Astrocyte of the hippocampus (primary cell): ENCODE measurements at places on chromosomes 6 and 20.

- no peak for DNase-seq
Observed at GRCh38 chr6:155442562-155442961, 13.1 kb downstream of the NOX3 start.

DNA sequence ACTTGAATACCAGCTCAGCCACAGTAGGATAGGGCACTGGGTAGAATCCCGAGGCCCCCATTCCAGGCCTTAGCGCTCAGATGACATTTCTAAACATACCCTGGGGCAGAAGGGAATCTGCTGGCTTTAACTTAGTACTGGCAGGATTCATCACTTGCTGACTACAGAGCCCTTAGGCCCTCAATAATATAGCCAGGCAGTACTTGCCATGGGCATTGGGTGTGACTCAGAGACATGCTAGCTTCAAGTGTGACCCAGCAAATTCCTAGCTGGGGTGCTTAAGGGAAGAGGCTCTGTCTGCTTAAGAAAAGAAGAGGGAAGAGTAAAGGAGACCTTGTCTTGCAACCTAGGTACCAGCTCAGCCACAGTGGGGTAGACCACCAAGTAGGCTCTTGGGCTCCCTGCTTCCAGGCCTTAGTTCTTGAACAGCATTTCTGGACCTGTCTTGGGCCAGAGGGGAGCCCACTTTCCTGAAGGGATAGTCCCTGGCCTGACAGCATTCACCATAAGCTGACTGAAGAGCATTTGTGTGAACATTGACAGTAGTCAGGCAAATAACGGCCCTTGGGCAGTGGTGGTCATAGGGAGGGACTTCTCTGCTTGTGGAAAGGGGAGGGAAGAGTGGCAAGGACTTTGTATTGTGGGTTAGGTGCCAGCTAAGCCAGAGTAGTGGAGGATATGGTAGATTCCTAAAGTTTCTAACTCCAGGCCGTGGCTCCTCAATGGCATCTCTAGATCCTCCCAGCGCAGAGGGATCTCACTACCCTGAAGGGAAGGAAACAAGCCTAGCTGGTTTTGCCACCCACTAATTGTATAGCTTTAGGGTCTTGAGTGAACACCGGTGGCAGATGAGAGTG is 48.5 kb upstream of the HACE1 start:
- no peak for DNase-seq

GRCh38 chr6:2523061-2523460 is 227.7 kb downstream of the MYLK4 start:
- no peak for DNase-seq

DNA sequence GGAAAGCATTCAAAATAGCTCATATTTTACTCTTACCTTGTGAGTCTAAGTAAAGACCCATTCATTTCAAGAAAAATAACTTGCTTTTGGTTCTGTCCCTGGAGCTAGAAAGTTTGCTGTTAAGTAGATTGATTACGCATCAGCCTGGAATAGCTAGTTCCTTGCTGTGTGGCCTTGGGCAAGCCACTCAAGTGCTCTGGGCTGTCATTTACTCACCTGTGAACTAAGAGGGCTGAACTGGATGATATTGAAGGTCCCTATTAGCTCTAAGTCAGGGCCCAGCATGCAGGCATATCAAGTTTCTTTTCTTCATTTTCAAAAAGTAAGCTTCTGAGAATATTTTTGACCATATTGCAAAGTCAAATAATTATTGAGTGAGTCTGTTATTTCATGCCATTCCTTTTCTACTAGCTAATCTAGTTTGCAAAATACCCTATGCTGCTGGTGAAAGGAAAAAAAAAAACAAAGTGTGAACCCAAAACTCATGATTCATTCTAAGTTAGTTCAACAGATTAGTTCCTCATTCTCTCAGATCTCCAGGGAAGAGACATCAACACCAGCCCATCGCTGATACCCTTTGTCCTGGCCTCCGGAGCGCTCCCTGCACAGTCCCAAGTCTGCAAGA is 106.5 kb upstream of the GMDS start:
- DNase-seq: peak; percentile 40

DNA sequence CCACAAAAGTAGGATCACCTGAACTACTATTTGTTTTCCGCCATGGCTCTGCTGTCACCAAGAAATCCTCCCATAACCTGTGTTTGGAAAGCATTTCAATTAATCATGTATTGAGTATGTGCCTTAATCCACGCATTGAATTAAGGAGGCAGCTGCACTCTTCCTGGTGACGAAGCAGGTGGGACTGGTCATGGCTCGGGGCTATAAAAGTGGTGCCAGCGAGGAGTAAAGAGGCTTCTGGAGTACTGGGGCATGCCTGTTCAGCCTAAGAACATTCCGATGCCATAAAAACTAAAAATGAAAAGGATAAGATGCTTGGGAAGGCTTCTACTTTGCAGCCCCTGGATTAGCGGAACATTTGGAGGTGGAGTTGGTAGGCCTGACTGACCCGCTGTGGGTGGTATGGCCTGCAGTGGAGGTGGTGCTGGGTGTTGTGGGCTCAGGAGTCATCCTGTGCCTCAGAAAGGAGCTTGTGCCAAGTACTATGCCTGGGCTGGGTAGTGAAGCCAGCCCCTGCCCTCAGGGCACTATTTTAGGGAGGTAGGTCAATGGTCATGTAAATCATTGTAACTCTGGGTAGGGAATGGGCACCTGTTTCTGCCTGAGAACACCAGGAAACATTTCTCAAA is 110.5 kb downstream of the B3GAT2 start:
- no peak for DNase-seq

- no peak for DNase-seq
Observed at GRCh38 chr6:46730921-46731461, 4.2 kb downstream of the PLA2G7 start.

- DNase-seq: peak; percentile 51
Observed at GRCh38 chr6:126955621-126956020, 162.8 kb upstream of the RSPO3 start.

GRCh38 chr6:104428184-104428583 is 431.5 kb downstream of the HACE1 start:
- DNase-seq: no peak

DNA sequence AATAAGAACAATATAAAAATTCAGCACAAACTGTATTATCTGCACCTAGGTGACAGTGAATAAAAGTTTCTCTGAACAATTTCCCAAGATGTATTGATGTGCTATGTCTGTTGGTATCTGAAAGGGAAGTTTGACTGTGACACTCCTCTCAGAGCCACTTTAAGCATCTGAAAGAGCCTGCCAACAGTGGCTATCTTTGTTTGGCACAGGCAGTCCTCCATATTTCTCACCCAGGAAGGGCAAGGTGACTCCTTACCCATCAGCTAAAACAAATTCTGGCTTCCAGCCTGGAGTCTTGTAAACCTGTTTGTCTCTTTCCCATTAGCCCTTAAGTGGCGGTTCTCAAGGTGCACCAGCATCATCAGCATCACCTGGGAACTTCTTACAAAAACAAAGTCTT is 122.4 kb upstream of the VGLL2 start:
- DNase-seq: no peak

DNA sequence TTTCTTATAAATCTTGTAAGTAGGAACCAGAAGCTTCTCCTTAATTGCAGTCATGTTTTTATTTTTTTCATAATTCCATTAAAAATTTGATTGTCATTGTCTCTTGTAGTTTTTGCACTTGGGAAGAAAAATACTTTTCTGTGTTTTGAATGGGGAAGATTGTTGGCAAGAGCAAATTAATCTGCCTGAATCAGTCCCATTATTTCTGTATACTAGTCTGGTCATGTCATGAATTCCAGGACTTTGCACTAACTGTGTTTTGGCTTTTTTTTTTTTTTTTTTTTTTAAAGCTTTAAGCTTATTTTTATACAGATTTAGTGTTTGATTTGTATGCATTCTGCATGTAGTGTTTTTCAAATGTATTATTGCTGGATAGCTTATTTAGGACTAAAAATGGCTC is 47.6 kb downstream of the RALGAPB start:
- no peak for DNase-seq

- DNase-seq: no peak
Observed at GRCh38 chr6:66068907-66069306, 361.9 kb upstream of the EYS start.

GRCh38 chr20:44288252-44288651 is 22.8 kb downstream of the FITM2 start:
- no peak for DNase-seq

- no peak for DNase-seq
Observed at GRCh38 chr20:32566379-32567374, 18.5 kb downstream of the NOL4L start.

DNA sequence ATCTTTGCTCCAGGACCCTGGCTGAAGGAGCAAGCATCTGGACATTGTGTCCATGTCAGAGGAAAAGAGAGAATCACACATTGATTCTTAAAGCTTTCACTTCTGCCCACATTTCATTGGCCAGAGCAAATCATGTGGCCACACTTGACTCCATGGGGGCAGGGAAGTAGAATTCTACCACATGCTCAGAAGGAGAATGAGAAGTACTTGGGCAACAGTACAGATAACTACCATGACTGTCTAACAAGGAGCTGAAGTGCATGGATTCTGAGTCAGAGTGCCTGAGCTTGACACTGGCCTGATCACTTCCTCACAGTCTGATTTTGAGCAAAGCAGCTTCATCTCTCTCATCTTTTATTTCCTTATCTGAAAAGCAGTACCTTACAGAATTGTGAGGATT is 38.6 kb downstream of the GHRH start:
- DNase-seq: peak; percentile 71

- DNase-seq: no peak
Observed at GRCh38 chr20:24867556-24867955, 81.5 kb upstream of the CST7 start.

- no peak for DNase-seq
Observed at GRCh38 chr20:63567386-63568169, 6.5 kb downstream of the HELZ2 start.

- peak; percentile 71 for DNase-seq
Observed at GRCh38 chr20:4089756-4090487, 74.6 kb upstream of the RNF24 start.

GRCh38 chr6:16769131-16769985 is 8.1 kb upstream of the ATXN1 start:
- DNase-seq: peak; percentile 92

GRCh38 chr6:122647765-122648164 is 37.6 kb downstream of the PKIB start:
- DNase-seq: no peak

DNA sequence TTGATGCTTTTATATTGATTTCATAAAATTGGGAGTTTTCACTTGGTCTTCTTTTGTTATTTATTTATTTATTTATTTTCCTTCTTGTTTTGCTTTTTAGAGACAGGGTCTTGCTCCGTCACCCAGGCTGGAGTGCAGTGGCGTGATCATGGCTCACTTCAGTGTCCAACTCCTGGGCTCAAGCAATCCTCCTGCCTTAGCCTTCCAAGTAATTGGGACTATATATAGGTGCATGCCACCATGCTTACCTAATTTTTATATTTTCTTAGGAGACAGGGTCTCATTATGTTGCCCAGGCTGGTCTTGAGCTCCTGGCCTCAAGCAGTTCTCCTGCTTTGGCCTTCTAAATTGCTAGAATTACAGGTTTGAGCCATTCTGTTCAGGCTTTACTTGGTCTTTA is 38.3 kb upstream of the MYLK2 start:
- DNase-seq: no peak

GRCh38 chr6:2765896-2766766 is 938 bp downstream of the WRNIP1 start:
- peak; percentile 82 for DNase-seq

- DNase-seq: no peak
Observed at GRCh38 chr6:16431106-16431505, 192.7 kb downstream of the GMPR start.

DNA sequence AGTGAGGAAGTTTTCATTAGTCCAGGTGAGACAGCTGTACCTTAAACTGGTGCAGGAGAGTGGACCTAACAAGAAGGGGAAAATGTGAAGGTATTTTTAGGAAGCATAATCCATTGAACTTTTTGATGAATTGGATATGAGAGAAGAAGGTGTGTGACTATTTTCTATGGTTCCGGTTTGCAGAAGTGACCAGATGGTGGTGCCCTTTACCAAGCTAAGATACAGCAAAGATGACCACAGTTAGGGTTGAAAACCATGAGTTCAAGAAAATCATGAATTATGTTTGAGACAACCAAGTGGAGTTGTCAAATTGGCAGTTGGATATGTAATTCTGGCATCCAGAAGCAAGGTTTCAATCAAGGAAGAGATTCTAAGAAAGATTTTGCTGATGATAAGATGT is 61.9 kb upstream of the NRSN1 start:
- peak; percentile 62 for DNase-seq

- DNase-seq: peak; percentile 68
Observed at GRCh38 chr6:13281686-13282085, 46.7 kb downstream of the TBC1D7 start.

DNA sequence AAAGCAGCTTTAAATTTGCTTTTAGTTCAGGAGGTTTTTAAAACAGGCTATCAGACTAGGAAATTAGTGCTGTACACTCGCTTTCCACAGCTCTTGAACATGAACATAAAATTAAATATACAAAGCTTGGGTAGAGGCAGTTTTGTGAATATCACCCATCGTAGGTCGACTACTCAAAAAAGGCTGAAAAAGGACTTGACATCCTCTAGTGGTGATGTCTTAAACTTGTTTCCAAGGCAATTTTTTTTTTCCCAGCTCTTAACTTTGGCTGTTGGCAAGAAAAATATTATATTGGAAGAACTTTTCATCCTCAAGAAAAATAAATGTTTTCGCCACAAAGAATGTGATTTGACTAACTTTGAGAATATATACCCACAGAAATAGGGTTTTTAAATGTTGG is 2.9 kb downstream of the MAP7 start:
- peak; percentile 61 for DNase-seq

DNA sequence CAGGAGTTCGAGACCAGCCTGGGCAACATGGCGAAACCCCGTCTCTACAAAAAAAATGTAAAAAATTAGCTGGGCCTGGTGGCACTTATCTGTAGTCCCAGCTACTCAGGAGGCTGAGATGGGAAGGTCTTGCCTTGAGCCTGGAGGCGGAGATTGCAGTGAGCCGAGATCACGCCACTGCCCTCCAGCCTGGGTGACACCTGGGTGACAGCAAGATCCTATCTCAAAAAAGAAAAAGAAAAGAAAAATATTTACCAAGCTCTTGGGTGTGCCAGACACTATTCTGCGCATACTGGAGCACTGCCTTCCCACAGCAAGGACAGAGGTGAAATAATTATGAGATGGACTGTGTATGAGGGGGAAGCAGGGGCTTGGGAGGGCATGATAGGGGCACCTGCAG is 19.6 kb downstream of the POFUT1 start:
- no peak for DNase-seq

- DNase-seq: peak; percentile 22
Observed at GRCh38 chr6:2020909-2021308, 224.5 kb downstream of the GMDS start.

GRCh38 chr6:29627755-29628418 is 5.1 kb downstream of the GABBR1 start:
- DNase-seq: peak; percentile 90
